SIG-M5 (cell line): ENCODE measurements at places on chromosomes 3 and 15.
A peak's percentile ranks its signal among the peaks of the same experiment; 100 is the strongest.

GRCh38 chr3:43423142-43423541, 136.8 kb downstream of the SNRK start:
- DNase-seq = no peak

DNA sequence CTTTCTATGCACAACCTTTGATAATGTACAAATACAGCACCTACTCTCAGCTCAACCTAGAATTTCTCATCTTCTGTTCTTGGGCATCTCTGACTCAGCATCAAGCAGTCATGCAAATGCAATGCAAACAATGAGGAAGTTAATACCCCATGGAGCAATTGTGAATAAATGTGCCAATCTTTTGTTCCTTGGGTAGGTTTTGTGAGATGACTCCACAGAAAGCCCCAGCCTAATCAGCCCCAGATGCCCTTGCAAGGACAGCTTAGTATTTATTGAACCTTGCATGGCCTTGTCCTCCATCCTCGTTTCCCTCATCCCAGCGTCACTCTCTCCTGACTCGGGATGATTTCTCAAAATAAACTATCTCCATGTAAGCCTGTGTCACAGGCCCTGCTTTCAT, 494.7 kb upstream of the NECTIN3 start:
- no peak for DNase-seq

DNA sequence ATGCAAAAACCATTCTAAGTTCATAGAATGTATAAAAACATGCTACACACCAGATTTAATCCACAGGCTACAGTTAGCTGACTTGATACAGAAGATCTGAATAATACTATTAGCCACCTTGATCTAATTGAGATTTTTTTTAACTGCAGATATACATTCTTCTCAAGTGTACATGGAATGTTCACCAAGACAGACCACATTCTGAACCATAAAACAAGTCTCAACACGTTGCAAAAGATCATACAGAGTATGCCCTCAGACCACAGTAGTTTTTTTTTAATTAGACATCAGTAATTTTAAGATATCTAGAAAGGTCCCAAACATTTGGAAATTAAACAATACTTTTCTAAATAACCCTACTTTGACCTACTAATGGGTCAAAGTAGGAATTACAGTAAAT, 83.3 kb downstream of the FGF7 start:
- DNase-seq = no peak

GRCh38 chr3:107561980-107562379, 39.2 kb downstream of the BBX start:
- no peak for DNase-seq

GRCh38 chr3:188385295-188385694, 231.3 kb downstream of the LPP start:
- no peak for DNase-seq

DNA sequence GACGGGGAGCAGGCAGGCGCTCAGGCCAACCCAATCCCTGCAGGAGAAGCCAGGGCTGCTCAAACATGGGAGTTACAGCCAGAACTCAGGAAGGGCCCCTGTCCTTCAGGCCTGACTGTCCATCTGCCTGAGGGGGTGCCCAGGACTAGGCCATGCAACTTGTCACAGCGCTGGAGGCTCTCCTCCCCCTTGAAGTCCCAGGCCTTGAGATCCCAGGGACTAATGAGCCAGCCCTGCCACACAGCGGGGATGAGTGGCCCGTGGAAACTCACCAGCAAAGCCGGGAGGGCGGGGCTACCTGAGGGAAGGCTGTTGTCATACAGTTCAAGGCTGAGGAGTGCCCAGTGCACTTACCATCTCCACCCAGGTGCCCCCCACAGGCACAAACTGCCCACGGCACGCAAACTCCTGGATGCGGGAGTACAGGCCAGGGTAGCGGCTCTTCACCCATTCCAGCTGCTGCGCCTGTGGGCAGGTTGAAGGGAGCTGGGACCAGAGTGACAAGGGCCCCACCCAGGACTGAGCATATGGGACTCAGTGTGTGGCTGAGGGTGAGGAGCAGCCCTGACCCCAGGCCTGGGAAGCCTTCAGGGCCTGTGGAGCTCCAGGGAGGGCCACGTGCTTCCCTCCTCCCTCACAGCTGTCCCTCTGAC, 6.3 kb downstream of the MAN2C1 start:
- no peak for DNase-seq

- no peak for DNase-seq
Measured at GRCh38 chr3:190467922-190468321, 18.2 kb upstream of the TMEM207 start.

DNA sequence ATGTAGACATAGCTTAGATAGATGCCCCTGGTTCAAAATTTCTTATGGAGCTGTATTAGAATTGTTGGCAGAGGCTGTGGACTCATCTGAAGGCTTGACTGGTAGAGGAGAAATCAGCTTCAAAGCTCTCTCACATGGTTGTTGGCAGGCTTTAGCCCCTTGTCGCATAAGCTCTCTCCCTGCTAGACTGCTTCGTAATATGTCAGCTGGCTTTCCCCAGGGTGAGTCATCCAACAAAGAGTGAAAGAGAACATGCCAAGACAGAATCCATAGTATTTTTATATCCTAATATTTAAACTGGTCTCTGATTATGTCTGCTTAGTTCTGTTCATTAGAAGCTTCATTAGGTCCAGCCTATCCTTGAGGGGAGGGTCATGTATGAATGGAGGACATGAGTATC, 427.4 kb upstream of the NAALADL2 start:
- DNase-seq = no peak

GRCh38 chr15:66997212-66997611, 68.2 kb upstream of the SMAD3 start:
- DNase-seq = no peak

GRCh38 chr15:41969851-41970431, 2.4 kb downstream of the EHD4 start:
- DNase-seq = no peak

DNA sequence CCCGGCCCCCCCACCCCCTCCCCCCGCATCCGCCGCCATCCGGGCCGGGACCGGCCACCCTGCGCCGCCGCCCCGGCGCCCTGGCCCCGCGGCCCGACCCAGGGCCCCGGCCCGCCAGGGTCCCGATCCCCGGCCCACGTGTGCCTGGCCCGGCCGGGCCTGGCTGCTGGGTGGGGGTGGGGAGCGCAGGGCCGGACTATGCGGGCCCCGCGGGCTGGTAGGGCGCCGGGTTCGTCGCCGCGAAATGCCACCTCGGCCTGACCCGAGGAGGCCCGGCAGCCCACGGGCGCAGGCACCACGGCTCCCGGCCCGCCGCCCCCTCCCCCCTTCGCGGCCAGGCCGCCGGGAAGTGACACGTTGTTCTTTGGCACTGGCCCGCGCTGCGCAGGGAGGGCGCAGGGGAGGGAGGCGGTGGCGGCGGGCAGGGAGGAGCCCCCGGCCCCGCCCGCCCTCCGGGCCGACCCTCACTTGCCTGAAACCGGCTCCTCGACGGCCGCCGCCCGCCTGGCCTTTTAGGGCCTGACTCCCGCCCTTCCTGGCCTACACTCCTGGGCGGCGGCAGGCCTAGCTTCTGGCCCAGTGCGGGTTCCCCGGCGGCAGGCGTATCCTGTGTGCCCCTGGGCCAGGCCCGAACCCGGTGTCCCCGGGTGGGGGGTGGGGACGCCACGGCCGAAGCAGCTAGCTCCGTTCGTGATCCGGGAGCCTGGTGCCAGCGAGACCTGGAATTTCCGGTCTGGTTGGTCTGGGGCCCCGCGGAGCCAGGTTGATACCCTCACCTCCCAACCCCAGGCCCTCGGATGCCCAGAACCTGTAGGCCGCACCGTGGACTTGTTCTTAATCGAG, 515 bp downstream of the EIF4G1 start:
- no peak for DNase-seq

GRCh38 chr15:75030023-75030413, 6.6 kb downstream of the PPCDC start:
- DNase-seq = no peak

GRCh38 chr3:116037954-116038911, 407.1 kb downstream of the LSAMP start:
- DNase-seq = peak; percentile 87

DNA sequence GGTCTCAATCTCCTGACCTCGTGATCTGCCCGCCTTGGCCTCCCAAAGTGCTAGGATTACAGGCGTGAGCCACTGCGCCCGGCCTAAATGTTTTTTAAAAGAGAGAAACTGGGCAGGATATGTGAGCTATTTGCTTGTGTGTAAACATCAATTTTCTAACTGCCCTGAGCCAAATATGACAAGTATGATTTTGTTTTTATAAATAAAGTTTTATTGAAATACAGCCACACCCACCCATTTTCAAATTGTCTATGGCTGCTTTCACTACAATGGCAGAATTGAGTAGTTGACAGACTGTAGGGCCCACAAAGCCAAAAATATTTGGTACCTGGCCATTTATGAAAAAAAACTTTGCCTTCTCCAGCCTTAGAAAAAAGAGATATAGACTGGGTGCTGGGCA, 15.9 kb upstream of the HDC start:
- no peak for DNase-seq

GRCh38 chr3:180782195-180782984, 103.1 kb upstream of the CCDC39 start:
- no peak for DNase-seq

DNA sequence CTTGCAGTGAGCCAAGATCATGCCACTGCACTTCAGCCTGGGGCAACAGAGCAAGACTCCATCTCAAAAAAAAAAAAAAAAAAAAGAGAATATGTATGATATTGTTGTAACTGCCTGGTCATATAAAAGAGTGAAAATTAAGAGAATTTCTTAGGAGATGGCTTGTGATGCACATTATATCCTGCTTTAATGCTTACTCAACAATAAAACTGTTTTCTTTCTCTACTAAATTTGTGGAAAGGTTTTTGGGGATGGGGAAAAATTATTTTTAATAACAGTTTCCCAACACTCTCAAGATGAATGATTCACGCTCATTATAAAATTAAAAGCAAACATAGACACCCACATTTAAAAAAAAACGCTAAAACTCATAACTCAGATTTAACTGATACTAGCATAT, 1163.0 kb downstream of the SI start:
- DNase-seq = no peak

DNA sequence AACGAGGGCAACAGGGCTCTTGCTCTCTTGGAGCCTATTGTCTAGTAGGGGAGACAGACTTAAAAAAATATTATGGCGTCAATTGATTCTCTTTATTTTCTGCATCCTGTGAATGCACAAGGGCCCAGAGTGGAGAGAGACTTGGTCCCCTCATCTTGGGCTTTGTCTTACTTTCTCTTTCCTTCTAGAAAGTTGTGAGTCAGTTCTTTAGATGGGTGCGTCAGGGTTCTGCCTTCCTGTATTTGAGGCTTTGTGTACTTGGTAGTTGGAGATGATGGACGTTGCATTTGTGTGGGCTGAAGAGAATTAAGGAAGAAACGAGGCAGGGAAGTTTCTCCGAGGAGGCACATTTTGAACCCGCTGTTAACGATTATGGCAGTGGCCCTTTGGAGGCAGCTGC, 52.9 kb downstream of the CACNA1D start:
- no peak for DNase-seq

DNA sequence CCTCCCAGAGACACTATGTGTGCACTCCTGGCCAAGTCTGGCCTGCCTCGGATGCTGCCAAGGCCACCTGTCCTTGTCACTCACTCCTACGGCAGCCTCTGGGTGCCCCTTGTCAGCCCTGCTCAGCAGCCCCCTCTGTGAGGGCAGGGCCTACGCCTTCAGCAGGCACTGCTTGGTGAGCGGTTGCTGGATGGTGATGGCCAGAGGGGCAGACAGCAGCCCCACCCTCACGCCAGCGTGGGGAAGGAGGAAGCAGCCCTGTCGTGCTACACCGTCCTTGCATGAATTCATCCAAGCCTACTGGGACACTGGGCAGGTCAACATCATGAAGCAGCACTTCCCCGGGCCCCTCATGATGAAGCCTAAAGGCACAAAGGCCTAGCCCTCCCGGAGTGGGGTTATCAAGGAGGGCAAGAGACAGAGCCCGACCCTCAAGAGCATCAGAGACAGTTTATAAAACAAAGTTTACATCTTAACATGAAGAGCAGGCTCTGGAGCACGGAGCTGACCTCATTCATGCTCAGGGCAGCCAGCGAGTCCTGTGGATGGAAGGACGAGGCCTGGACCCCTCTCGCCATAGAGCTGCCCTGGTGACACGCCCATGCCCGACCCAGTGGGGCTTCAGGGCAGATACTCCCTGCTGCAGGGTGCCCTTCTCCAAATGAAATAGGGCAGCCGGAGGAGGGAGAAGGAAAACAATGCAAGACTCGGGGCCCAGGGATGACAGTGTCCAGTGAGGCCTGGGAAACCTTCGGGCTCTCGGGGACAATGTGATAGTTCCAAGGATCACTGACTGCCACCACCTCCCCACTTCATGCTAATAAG, 25.3 kb downstream of the CHDH start:
- no peak for DNase-seq

DNA sequence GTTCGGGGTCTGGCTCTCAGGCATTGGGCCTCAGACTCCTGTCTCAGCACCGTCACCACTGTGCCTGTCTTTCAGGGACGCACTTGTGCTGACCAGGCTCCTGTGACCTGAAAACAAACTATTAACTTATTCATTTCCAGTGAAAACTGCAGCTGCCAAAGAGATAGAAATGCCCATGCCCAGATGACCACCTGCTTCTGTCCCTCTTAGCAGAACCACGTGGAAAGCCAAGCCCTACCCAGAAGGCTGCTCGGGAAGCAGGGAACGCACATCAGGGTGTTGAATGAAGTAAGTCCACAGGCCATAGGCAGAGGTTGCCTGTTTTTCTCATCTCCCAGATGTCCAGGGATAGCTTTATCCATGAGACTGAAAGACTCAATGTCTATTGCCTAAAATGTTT, 219.3 kb downstream of the EBLN2 start:
- DNase-seq = no peak

- no peak for DNase-seq
Measured at GRCh38 chr3:88462230-88462629, 312.5 kb downstream of the C3orf38 start.

- DNase-seq = no peak
Measured at GRCh38 chr3:177545964-177546363, 348.7 kb upstream of the TBL1XR1 start.

GRCh38 chr15:53209396-53210042, 419.4 kb upstream of the ONECUT1 start:
- no peak for DNase-seq

GRCh38 chr3:196127308-196128040, 45.6 kb upstream of the TFRC start:
- DNase-seq = no peak

DNA sequence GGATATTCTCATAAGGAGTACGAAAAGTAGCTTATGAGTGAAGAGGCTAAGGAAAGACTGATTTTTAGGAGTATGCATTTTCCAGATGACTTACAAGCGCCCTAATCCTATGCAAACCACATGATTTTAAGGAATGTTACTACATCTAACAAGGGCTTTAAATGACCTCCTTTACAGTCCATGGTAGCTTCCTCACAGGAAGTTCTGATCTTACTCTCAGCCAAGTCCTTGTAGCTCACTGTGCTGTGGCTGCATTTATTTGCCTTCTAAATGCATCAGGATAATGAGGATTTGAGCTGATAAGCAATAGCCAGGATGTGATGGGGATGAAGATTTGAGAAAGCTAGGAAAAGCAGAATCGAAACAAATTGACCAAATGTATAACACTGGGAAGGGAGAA, 896.0 kb downstream of the MCTP2 start:
- no peak for DNase-seq
